ENCODE measurements at places on chromosomes 5 and 9.

- no peak for DNase-seq
Measured at GRCh38 chr9:23682891-23683431, 143.1 kb downstream of the ELAVL2 start.

GRCh38 chr5:93427316-93427715 is 153.7 kb downstream of the NR2F1-AS1 start:
- no peak for DNase-seq

- DNase-seq: no peak
Measured at GRCh38 chr5:133273661-133274596, 222.1 kb downstream of the HSPA4 start.

GRCh38 chr5:81896764-81897163 is 75.1 kb upstream of the ATG10 start:
- DNase-seq: no peak

DNA sequence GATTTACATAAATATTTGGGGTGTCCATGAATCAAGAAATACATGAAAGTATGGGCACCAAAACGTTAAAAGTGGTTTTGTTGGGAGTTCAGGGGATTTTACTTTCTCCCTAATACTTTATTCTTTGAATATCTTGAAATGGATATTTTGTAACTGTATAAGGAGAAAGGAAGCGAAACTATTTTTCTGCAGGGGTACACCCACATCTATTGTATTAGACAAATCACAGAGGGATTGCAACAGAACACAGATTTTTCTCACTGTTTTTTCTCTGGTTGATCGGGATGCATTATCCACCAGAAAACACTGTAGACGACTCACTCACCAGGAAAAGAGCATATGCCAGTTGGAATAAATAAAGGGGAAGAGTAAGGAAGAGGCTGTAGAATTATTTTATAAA is 1.2 kb upstream of the RABGAP1 start:
- DNase-seq: no peak

DNA sequence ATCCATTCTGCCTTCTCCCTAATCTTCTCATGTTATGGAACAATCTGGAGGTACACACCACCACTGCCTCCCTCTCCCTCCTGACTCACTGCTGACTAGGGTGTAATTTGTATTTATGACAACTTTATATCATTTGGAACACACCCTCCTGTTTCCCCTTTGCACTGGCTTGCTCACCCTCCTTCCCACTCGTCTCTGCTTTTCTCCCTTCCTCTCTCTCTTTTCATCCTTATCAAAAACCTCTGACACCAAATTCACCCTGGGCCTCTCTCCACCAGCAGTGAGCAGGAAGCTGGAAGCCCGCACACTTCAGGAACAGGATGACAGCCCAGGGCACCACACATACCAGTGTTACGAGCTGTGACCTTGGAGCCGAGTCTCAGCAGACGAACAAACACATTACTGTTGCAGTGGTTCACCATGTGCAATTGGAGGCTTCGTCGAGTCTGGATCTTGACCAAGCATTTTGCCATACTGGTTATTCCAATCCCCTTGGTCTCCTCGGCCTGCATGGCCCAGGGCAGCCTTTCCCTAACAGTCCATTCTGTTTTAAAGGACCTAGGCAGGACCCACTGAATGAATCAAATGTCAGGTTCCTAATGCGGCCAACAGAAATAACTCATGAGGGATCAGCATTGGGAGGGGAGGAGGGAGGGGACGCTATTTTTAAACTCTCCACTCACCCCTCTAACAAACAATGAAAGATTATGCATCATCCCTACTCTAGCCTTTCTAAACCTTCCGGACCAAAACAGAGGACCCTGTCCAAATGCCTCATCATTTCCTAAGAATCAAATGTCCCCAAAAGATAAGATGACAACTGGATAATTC is 203.9 kb upstream of the RASEF start:
- no peak for DNase-seq

DNA sequence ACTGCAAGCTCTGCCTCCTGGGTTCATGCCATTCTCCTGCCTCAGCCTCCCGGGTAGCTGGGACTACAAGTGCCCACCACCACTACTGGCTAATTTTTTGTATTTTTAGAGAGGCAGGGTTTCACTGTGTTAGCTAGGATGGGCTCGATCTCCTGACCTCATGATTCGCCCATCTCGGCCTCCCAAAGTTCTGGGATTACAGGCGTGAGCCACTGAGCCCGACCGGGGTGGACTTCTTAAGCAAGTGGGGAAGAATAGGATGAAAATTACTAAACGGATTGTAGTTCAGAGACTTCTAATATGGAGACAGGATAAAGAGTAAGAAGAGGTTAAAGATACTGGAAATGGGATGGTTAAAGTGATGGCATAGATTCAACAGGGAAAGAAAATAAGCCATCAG is 132.3 kb upstream of the IRX2 start:
- DNase-seq: no peak

DNA sequence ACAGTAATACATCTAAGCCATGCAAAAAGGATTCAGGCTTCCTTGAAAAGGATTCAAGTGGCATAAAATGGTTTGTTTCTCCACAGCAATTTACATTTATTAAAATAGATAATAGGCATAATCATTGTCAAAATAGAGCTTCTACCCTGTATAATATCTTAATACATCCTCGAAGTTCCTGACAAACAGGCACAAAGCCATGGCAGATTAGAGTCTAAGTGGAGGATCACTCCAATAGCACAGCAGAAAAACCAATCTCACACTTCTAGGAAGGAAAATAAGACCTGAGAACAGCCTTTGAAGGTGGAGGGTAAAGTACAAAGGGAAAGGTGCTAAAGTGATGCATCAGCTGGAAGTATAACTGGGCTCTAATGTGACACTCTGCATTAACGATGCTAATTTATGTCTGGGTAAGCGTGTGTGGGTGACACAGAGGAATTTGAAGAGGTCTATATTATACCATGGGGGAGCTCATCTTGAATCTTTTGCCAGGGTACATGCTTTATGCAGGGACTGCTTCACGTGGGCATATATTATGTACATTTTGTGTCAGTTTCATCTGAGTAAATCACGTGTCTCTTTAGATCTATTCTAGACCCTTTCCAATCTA is 28.8 kb downstream of the PPP2R2B start:
- DNase-seq: no peak

- DNase-seq: no peak
Measured at GRCh38 chr9:84322828-84323227, 17.7 kb downstream of the SLC28A3 start.

DNA sequence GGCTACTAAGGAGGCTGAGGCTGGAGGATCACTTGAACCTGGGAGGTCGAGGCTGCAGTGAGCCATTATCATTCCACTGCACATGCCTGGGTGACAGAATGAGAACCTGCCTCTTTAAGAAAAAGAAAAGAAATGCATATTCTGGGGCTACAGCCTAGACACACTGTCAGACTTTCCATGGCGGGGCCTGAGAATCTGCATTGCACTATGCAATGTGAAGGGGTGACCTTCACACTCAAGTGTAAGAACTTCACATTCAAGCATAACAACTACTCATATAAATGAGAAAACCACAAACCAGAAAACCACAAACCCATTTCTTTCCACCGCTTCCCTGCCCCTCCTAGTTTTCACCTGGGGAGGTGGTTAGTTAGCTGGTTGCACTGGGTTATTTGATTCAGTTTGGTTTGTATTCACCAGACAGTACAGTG is 18.0 kb upstream of the FBP2 start:
- DNase-seq: no peak

All from hematopoietic multipotent progenitor cell treated with erythropoietin and hydrocortisone succinate and interleukin-3 and kit ligand, for 17 days (in vitro differentiated cells).